Brain (organoid and tissue), 16 donors: ENCODE measurements at places on chromosomes 7 and 10.
A peak's percentile ranks its signal among the peaks of the same experiment; 100 is the strongest.

- DNase-seq: no peak
Measured at GRCh38 chr7:32256811-32257210, 186.6 kb upstream of the PDE1C start.

DNA sequence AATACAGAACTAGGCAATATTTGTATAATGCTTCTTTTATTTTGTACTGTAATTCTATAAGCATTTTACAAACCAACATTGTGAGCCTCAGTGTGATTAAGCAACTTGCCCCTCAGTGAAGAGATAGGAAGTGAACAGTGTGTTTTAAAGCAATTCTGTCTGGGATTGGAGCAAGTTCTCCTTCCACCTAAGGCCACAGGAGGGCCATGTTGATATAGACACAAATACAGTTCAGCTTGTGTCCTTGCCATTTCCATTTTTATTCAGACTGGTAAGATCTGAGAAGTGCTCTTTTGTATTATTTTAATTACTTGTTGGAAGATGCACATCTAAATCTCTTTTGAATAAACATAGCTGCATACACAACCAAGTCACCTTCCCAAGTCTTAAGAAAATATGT lies 416.3 kb upstream of the COBL start:
- peak; percentile 77 for DNase-seq

DNA sequence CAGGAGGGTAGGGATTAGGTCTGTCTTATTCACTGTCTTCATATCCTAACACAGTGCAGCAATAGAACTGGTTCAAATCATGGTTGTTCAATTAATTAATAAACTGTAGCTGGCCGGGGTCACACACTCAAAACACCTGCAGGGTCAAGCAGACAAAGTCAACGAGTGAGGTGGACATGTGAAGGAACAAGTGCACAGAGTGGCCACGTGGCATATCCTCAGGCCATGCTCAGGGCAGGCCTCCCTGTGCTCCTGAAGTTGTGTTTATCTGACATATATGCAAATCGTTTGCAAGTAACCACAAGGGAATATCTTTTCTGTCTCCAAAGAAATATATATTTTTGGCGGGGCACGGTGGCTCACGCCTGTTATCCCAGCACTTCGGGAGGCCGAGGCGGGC lies 98.5 kb upstream of the ZMIZ1 start:
- DNase-seq: no peak

GRCh38 chr10:16795410-16796073 lies 21.7 kb downstream of the RSU1 start:
- DNase-seq: no peak

DNA sequence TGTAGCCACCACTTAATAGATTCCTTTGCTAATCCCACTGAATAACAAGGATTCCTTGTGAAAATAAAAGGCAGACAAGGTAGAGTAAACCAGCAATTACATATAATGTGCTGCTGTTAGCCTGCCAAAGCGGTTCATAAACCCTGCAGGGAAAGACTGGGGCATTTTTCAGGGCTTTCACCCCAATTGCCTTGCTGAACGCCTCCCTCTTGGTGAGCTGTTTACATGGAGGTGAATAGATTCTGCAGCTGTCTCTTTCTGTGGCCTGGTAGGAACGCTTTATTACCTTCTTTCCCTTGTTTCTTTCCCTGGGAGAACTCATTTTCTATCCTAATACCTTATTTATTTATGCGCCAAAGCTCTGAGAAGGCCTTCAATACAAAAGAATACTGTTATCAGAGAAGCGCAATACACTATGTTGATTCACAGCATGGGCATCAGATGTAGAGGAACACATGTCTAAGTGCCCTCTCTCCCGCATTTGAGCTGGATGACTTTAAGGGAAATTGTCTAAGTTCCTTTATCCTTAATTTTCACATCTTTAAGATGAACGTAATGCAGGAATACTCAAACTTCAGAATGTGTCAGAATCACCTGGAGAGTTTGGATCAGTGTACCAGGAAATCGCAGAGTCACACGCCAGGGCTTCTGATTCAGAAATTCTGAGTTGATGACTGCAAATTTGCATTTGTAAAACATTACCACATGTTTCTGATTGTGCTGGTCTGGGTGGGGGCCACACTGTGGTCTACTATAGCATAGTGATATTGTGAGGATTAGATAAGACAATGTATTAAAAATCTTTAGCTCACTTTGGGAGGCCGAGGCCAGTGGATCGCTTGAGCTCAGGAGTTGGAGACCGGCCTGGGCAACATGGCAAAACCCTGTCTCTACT lies 1203.8 kb downstream of the SORCS3 start:
- DNase-seq: no peak

GRCh38 chr7:143049362-143049761 lies 2.8 kb upstream of the OR6V1 start:
- no peak for DNase-seq

- DNase-seq: no peak
Measured at GRCh38 chr10:122845783-122846332, at the start of gene CUZD1. Gene CUZD1 (minus strand): TSS chr10:122845857. CDS start chr10:122845843, 14 bp downstream.

DNA sequence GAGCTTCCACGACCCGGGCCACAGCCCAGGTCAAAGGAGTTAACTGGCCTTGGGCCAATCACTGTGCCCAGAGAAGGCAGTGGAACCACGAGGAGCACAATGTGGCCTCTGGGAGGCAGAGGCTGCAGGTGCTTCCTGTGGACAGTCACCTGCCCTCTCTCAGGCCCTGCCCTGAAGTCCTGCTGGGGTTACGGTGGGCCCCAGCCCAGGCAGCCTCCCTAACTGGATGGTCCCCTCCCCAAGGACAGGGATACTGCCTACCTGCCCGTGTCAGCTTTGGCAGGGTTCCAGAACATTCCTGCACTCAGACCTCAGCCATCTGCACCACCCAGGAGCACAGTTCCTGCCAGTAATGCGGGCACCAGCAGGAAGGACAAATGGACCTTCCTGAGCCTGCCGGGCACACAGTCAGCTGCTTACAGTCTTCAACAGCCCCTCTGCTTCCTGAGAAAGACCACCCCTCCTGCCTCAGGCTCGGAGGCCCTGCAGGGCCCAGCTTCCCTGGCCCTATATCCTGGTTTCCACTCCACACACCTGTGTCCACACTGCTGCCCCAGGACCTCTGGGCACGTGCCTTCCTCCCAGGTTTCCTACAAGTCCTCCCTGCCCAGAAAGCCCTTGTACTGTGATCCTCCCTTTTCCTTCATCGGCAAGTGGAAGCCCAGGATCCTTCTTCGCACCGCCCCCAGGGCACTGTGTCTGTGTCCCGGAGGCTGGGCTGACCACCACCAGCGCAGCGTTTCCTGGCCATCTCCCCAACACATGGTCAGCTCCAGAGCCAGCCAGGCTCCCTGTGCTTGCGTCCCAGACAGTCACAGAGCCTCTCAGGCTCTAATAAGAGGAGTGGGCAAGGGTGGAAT lies 23.3 kb downstream of the WDR86 start:
- no peak for DNase-seq

DNA sequence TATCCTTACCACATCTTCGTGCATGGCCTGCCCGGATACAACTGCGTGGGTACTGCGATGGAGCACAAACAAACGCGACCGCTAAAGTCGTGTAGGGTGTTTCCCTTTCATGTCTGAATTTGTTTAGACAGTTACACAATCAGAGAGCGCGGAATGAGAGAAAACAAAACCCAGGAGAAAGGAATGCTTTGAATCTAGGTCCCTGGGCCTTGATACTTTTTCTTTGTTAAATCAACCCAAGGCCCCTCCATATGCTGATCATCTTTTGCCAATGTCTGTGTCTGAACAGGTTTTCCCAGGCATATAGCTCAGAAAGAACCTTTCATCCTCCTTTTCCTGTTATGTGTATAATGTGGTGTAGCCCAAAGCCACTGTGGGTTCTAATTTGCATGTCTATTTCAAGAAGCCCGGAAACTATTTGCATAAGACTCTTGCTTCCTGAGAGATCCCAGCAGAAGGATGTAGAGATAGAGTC lies 145.8 kb downstream of the FRMD4A start:
- DNase-seq: peak; percentile 72

DNA sequence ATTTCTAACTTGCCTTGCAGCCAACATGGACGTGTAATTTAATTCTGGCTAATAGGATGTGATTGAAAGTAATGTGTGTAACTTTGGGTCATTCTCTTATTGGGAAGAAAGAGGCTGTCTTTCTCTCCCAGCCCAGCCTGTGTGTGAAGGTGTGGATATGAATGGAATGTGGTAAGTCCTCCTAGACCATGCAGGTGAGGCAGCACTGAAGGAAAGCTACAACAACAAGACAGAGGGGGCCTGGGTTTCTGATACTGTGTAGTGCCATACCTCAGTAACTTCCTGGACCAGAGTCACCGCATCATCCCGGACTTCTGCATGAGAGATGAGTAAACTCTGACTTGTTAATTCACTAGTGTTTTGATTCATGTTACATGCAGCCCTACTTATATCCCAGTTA lies 237.0 kb downstream of the EXOC4 start:
- DNase-seq: no peak

DNA sequence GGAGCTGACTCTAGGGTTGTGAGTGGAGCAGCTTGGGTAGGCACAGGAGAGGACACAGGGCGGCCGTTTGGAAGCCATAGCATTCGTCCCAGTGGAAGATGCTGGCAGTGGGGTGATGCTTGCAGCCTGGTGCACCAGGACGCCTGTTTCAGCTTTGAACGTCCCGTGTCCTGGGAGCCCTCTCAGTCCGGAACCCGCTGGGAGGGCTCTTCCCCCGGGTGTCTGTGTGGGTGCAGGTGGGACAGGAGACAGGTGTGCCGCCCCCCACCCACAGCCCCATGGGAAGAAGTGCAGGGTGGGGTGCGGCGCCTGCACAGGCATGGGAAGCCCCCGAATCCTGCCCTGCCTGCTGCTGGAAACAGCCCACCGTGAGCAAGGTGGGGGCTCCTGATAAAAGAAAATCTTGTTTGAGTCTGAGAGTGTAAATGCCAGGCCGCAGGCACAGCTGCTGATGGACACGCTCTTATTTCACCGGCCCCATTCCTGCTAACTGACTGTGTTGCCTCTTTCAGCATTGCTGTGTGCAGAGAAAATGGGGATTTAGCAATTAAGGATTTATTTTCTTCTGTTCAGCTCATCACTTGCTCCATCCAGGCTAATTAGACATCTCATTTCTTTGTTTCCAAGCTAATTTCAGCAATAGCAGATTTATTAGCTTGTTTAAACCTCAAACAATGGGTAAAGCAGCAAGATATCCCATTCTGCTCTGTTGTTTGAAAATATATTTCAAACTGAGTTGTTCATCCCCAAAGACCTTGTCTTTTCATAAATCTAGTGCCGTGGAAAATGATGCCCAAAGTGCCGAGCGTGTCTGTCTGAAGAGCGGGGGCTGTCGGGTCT lies 54.9 kb upstream of the DPYSL4 start:
- DNase-seq: no peak

GRCh38 chr10:48600645-48601505 lies 4.0 kb downstream of the ARHGAP22 start:
- DNase-seq: no peak

DNA sequence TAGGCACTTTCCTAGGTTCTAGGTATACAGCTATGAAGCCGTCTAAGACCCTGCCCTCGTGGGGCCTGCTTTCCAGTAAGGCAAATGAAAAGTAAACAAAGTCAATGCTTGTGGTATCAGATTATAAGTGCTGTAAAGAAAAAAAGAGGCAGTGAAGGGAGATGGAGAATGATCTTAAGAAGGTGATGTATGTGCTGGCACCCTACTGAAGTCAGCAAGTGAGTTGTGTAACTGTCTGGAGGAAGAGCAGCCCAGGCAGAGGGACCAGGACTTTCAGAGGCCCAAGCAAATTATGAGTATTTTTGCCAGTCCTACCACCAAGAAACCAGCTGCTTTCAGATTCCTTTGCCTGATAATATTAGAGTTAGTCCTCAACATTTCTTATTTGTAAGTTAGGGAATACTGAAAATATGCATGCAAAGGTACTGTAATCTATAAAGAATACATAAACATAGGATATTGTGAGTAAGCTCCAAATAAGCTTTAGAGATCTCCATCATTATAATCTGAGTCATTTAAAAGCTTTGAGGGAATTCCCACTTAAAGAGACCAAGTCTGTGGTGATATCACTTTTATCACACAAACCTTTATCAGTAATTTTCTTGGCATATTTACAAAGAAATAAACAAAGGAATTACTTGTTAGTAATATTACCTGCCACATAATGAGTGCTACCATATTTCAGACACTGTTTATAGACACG lies 329.2 kb upstream of the LRGUK start:
- no peak for DNase-seq

GRCh38 chr7:21538936-21539495 lies 3.8 kb upstream of the DNAH11 start:
- DNase-seq: no peak

DNA sequence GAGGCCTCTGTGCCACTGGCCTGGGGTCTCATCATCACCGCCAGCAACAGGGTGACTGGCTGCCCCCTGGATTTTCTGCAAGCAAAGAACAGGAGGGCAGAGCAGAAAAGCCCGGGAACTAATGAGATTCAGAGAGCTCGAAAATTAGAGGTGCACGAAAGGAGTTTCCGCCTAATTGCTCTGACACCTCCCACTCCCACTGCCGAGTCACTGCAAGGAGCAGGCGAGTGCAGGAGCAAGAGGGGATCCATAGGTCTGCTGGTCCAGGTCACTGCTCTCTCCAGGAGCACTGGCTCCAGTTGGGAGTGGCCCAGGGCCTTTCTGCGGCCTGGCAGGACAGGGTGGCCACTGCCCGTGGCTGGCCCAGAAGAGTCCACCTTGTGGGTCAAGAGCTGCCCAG lies 276.2 kb downstream of the KCNMA1 start:
- no peak for DNase-seq

GRCh38 chr10:101671453-101671852 lies 23.5 kb downstream of the FBXW4 start:
- DNase-seq: no peak

DNA sequence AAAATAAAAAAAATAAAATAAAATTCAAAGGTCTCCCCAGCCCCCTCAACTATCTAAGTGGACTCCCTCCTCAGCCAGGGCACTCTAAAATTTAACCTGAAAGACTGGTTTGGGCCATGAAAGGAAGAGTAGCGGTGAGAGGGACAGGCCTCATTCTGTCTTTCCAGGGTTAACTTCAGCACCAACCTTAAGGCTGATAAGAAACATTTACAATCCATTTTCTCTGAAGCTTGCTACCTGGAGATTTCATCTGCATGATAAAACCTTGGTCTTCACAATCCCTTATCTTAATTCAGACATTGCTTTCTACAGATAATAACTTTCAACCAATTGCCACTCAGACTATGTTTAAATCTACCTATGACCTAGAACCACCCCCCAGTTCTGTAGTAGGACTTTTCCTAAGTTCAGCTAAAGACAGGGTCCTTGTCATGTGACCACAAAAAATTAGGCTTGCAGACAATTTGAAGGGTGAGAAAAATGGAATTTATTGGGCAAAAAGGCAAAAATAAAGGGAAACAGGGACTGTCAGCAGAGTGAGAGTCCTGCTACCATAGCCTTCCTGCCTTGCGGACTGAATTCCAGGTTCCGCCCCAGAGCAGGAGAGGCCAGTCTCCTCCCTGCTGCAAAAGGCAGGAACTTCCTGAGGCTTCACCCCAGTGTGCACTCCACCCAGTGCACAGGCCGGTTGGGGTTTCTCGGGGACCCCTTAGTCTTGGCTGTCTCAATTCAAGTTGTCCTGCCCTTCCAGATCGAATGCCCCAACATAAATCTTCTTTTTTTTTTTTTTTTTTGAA lies 26.0 kb downstream of the AGK start:
- DNase-seq: no peak

- no peak for DNase-seq
Measured at GRCh38 chr10:84156768-84157167, 16.8 kb upstream of the GPR15LG start.
